ENCODE measurements at places on chromosomes 6 and 20.

GRCh38 chr20:50900261-50900660 is 31.0 kb downstream of the ADNP start:
- DNase-seq: no peak

DNA sequence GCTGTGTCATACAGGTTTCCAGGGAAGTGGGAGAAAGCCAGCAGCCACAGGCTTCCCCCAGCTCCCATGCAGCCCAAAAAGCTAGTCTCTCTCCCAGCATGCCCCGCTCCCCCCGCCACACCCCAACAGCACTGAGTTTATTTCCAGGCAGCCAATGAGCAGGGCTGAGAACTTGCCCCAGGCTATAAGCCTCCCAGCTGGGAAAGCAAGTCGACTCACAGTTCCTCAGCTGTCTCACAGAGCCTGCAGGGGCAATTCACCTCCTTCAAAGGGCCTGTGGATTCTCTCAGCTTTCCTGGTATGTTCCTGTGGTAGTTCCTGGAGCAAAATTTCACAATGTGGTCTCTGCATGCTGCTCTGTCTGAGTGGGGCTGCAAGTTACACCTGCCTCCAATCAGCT is 34.2 kb downstream of the PAX1 start:
- DNase-seq: no peak

DNA sequence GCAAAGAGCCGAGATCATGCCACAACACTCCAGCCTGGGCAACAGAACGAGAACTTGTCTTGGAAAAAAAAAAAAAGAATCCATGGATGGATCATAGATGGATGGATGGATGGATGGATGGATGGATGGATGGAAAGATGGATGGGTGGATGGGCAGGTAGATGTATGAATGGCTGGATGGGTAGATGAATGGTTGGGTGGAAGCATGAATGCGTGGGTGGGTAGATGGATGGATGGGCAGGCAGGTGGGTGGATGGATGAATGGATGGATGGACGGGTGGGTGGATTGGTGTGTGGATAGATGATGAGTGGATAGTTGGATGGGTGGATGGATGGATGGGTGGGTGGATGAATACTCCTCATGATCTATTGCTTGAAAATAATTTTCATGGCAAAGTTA is 1.4 kb downstream of the JPH2 start:
- no peak for DNase-seq

DNA sequence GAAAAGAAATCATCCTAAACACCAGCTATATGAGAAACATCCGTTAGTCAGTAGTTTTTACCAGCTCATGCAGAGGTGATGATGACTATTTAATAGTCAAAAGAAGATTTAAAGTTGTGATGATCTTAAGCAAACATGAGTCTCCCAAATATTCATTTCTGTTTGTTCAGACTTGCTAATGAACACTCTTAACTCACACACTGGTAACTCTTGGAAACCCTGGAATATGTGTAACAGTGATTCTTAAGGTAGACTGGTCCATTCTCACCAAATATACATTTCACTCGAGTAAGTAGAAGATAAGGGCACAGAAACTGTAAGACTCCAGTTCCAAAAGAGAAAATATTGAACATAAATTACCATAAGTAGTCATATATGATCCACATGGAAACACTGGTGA is 29.1 kb downstream of the RSPO3 start:
- no peak for DNase-seq

- peak; percentile 47 for DNase-seq
Observed at GRCh38 chr6:1610497-1611321, 994 bp downstream of the FOXC1 start.

GRCh38 chr20:25584905-25585704 is at the start of gene NINL:
TSS of gene NINL (minus strand) at chr20:25585531. CDS start at chr20:25526587, 58,944 bp downstream.
- peak; percentile 94 for DNase-seq

DNA sequence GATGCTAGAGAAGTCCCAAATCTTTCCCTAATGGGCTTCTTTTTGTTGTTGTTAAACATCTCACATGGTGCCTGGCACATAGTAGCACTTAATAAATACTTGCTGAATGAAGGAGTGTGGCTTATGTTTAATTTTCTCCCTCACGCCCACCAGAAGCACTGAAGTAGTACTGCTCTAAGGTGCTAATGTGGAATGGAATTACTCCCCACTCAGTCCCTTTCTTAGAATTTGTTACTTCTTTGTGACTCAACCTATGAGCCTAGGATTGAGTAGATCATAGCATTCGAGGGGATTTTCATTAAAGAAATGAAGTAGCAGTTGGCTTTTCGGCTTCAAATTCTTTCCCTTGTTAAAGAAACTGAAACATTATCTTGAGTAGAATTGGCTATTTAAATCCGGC is 192.8 kb downstream of the CLIC5 start:
- DNase-seq: no peak

DNA sequence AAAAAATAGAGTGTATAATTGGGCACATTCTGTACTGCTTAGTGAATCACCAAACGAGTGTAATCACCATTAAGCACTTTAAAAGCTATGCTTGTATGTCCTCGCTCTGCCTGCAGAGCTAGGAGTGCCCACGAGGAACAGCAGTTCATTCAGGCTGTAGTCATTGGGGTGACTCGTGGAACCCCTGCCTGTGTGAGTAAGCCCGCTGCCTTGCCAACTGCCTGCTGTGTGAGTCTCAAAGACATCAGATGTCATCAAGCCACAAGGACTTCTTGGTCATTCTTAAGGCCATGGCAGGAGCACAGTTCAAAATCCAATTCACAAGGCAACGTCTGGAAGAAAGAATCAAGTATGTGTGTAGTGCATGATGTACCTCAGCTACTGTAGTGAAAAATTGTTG is 60.4 kb downstream of the FOXO3 start:
- peak; percentile 57 for DNase-seq

DNA sequence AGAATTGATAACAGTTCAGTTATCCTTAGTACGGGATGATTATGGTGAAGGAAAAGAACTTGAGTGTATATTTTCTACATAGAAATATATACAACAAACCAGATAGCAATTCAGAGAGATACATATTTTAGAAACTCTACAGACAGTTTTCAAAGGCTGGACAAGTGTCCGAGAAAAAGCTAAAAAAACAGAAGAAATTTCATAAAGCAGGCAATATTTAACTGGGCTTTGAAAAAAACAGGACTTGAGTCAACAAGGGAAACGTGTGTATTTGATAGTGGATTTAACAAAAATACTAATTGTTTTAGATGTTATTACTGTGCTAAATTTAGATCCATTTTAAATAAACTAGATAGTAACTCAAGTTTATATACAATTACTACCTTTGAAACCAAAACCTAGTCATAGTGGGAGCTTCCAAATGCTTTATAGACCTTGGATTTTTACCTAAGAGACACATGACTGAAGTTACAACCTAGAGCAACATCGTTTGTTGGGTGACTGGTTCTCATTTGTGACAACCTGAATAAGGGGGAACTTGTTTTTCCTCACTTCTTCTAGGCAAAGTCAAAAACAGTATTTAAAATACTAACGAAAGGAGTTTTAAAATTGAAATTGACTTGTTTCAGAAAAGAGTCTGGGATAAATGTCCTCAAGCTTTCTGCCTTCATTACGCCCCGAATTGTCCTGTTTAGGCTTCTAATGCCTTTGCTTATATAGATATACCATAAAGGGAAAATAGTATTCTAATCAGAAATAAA is 116.7 kb upstream of the PRSS16 start:
- DNase-seq: no peak

DNA sequence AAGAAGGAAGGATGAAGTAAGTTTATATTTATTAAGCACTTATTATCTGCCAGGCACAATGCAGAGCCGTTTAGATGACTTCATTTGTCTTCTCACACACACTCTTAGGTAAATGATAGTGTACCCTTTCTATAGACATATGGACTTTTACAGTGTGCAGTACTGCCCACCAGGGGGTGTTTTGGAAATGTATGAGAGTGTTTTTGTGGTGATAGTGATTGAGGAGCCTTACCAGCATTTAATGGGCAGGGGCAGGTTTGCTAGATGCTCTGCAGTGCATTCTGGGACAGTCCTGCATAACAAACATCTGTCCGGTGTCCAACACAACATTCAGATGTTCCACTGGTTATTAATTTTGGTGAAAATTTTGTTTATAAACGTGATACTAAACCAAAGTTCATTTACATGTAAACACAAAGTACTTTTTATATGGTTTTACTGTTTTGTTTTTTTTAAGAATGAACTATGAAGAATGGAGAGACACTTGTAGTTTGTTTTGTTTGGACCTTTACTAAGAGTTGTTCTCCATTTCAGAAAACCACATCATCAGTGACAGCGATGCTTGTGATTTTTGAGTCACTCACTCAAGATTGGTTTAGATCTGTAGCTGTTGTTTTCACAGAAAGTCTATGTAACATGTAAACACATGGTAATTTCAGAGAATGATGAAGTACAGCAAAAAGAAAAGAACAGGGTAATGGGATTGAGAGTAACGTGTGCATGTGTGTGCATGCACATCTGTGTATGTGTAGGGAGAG is 19.9 kb downstream of the KCNS1 start:
- DNase-seq: no peak

- peak; percentile 46 for DNase-seq
Observed at GRCh38 chr20:5654557-5654956, 95.6 kb upstream of the SHLD1 start.

GRCh38 chr20:62782893-62783278 is 13.4 kb upstream of the MRGBP start:
- no peak for DNase-seq

GRCh38 chr6:1641343-1641885 is 31.7 kb downstream of the FOXC1 start:
- no peak for DNase-seq

- no peak for DNase-seq
Observed at GRCh38 chr20:54162378-54163009, 11.3 kb downstream of the CYP24A1 start.

DNA sequence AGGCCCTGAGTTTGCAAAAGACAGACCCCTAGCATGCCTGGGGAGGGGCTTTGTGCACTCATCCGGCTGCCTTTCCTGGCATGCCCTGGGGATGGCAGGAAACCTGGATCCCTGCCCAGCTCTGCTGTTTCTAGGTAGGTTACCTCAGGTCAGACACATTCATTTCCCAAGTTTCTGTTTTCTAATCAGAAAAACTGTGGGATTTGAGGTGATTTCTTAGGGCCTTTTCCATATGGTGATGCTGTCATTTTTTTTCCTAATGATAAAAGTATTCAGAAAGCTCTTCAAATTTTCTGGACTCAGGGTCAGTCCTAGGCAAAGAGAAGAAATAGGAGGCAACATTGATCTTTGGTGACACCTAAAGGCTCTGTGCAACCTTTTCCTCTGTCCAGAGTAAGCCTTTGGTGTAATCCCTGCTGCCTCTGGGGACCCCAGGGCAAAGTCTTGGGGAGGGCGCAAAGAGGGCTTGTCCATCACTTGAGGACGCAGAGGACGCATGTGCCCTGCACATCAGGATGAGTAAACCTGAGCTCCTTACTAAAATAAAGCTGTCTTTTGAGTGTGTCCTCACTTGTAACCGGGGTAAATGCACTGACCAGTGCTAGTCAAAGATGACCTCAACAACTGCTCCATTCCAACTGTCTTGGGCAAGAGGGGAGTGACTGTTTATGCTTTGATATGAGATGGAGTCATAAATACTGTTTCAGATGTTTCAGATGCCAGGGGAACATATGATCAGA is 13.5 kb upstream of the TRAM2 start:
- peak; percentile 62 for DNase-seq

DNA sequence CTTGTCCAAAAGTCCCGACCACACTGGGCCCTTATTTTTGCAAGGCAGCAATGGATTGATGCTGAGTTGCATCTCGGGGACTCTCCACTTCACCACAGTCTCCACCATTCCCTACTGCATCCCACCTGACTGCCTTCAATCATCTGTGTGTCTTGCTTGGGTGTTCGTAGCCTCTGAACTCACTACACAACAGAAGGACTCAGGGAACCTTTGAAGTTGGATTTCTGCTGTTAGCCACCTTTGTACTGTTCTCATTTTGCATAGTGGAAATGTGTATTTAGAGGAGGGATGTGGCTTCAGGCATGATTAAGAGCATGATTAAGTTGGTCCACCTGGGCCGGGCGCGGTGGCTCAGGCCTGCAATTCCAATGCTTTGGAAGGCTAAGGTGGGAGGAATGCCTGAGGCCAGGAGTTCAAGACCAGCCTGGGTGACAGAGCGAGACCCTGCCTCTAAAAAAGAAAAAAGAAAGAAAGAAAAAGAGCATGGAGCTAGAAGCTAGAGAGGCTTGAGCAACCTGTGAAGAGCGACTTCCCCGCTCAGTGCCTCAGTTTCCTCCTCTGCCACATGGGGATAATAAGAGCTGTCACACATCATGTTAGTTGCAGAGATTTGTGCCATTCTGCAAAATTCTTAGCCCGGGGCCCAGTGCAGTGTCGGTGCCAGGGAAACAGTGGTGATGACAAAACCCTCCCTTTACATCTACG is 121.3 kb upstream of the PTPN1 start:
- no peak for DNase-seq

DNA sequence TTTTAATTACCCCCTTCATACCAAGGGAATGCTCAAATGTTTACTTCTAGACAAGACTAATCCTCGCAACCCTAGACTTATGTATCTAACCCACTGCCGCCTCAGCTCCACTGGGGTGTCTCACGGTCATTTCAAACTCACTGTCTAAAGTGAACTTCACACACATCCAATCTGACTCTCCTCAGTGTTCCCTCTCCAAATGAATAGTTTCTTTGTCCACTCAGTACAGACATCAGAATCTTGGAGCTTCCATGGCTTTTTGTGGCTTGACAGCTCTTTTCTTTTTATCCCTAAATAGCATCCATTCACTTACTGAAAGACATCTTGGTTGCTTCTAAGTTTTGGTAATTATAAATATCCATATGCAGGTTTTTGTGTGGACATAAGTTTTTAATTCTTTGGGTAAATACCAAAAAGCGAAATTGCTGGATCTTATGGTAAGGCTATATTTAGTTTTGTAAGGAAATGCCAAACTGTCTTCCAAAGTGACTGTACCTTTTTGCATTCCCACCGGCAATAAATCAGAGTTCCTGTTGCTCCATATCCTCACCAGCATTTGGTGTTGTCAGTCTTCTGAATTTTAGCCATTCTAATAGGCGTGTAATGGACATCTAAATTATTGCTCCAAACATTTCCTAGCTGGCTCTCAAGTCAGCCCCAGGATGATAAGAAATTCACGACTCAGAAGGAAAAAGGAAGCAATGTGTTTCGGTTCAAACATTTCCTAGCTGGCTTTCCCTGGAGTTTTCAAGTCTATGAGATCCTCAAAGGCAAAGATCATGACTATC is 73.1 kb downstream of the DNAAF9 start:
- DNase-seq: no peak
